Glomerular endothelial cell (primary cell): ENCODE measurements at places on chromosomes 3 and 15. TPM values are rescaled to one million over a fixed set of nuclear protein-coding genes. Genes with fewer than 3 reads are reported as not detected.

Gene SEMA5B
- total RNA-seq, result not detected in 2 replicates

Gene QTRT2
- 13.3 and 21.0 TPM in 2 replicates for total RNA-seq

Gene LPP
- 77.0 and 132 TPM in 2 replicates for total RNA-seq

Gene TMEM207
- not detected in 2 replicates for total RNA-seq

Gene ACKR2
- total RNA-seq, result 0.41 TPM in 1 of 2 replicates, not detected in the other

Gene IL17RE
- 0.39 and 1.3 TPM in 2 replicates for total RNA-seq

Gene EOGT
- total RNA-seq, result 71.4 and 82.9 TPM in 2 replicates

Gene MUSTN1
- total RNA-seq, result 2.7 TPM in 1 of 2 replicates, not detected in the other

Gene SKOR1
- total RNA-seq, result 0.19 TPM in 1 of 2 replicates, not detected in the other

Gene HIGD2B
- not detected in 2 replicates for total RNA-seq

Gene ANKUB1
- not detected in 2 replicates for total RNA-seq

Gene CD96
- total RNA-seq, result not detected in 2 replicates

Gene SAMMSON
- not detected in 2 replicates for total RNA-seq

Gene ISG20
- total RNA-seq, result 11.2 and 36.5 TPM in 2 replicates

Gene SLC28A1
- total RNA-seq, result not detected in 2 replicates

Gene AP3B2
- not detected in 2 replicates for total RNA-seq

Gene SMCO1
- not detected in 2 replicates for total RNA-seq

Gene CASR
- total RNA-seq, result not detected in 2 replicates

Gene CKMT1B
- not detected in 2 replicates for total RNA-seq

Gene C3orf49
- not detected in 2 replicates for total RNA-seq

Gene ROPN1
- not detected in 2 replicates for total RNA-seq

Gene DNAH12
- 0.12 and 0.92 TPM in 2 replicates for total RNA-seq

Gene FGF12
- total RNA-seq, result 2.1 and 6.4 TPM in 2 replicates

Gene AADACL2
- not detected in 2 replicates for total RNA-seq

Gene P2RY1
- 0.87 and 1.3 TPM in 2 replicates for total RNA-seq

Gene TRAK1
- 58.7 and 59.8 TPM in 2 replicates for total RNA-seq

Gene GXYLT2
- 2.7 and 4.8 TPM in 2 replicates for total RNA-seq

Gene GOLGA8J
- total RNA-seq, result not detected in 2 replicates

Gene SLC24A5
- not detected in 2 replicates for total RNA-seq

Gene ILDR1
- not detected in 2 replicates for total RNA-seq

Gene LSMEM2
- total RNA-seq, result not detected in 2 replicates

Gene WDR72
- 0.34 TPM in 1 of 2 replicates, not detected in the other for total RNA-seq

Gene INSYN1
- total RNA-seq, result 0.05 and 0.82 TPM in 2 replicates

Gene GASK1A
- not detected in 2 replicates for total RNA-seq

Gene ROBO1
- 35.2 and 39.3 TPM in 2 replicates for total RNA-seq

Gene CCNDBP1
- total RNA-seq, result 45.2 and 48.3 TPM in 2 replicates
